HuH-7 (cell line): ENCODE measurements at places on chromosomes 4 and X.

DNA sequence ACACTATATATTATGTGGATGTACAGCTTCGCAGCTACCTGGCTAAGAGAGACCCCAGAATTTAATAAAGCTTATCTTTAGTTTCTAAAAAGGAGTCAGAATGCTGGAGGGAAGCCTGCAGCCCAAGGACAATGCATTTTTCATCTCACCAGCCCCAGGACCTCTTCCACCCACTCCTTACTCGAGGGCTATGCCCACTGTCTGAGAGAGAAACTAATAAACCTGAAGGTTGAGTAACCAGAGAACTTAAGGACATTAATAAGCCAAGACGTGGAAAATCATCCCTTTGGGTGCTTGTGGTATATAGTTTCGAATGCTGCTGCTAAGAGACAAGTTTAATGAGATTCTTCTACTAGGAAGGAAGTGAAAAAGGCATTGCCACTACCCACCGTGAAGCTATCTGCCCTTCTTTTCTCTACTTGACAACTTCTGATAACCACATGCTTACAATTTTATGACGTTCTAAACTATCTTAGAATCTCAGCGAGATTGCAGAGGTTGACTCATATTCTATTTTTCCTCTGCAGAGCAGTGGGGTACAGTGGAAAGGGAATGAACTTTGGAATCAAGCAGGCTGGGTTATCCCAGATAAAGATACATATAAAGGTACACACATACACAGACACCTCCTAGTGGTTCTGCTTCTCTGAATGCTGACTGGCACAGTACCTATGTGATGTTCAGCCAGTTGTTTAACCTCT, 3.3 kb downstream of the RELL1 start:
- peak; percentile 41 for DNase-seq

GRCh38 chrX:134803551-134804183, 145.4 kb upstream of the PLAC1 start:
- DNase-seq: no peak

DNA sequence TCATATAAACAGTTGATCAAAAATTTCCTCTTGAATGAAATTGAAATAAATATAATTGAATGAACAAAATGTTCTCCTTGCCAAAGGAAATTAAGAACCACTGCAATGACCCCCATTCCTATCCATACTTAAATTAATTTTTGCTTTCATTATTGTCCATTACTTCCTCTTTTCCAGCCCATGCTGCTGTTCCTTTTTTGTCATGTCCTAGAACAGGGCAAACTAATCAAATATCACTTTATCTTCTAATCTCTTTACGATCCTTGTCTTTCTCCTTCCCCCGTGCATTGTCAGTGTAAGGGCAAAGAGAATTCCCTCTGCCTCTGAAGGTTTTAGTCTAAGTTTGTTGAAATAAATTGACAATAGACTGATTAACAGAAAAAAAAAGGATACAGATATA, 203.0 kb downstream of the CENPC start:
- no peak for DNase-seq

- DNase-seq: no peak
These were observed 279.8 kb upstream of the FRG1 start for GRCh38 chr4:189660722-189661360.

- no peak for DNase-seq
These were observed 243.2 kb downstream of the RASL11B start for GRCh38 chr4:53105313-53105712.

DNA sequence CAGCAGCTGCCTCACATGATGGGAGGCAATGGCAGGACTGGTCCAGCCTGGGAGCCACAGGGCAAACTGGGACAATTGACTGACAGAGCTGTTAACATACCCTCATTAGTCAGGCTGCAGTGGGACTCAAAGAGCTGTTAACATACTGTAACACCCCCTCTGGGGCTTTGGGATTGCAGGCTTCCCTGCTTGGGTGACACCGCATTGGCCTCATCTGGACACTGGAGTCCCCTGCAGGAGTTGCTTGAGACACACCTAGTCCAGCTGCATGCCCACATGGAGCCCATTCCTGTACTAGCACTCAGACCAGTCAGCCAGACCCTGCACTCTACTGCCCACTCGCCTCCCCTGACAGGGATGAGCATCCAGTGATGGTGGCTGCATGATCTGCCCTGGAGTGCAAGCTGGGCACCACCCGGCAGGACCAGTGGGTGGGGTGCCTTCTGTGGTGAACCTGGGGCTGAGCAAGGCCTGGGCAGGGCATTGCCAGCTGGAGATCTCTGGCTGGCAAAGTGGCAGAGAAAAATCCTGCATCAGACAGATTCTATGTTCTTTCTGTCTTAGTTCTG, 138.8 kb downstream of the DTHD1 start:
- no peak for DNase-seq

- no peak for DNase-seq
These were observed 28.3 kb downstream of the GPR143 start for GRCh38 chrX:9737363-9737762.

DNA sequence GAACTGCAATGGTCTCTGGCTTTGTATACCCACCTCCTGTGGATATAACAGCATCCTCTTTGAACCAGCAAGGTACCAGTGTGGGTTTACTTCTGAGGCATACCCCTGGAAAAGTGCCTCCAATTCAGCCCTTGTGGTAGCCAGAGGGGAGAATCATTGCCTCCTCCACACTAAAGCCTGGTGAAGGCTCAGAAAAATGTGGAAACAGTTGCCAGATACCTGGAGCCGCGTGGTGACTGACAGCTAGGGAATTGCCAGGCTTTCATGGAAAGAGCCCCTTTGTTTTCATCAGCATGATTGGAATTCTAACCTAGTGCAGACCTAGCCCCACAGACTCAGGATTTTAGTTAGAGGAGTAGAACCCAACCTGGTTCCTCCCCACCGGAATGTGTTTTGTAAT, 168.6 kb upstream of the KLF3 start:
- DNase-seq: no peak

GRCh38 chrX:15310117-15310516, 5.3 kb downstream of the ASB11 start:
- DNase-seq: no peak

DNA sequence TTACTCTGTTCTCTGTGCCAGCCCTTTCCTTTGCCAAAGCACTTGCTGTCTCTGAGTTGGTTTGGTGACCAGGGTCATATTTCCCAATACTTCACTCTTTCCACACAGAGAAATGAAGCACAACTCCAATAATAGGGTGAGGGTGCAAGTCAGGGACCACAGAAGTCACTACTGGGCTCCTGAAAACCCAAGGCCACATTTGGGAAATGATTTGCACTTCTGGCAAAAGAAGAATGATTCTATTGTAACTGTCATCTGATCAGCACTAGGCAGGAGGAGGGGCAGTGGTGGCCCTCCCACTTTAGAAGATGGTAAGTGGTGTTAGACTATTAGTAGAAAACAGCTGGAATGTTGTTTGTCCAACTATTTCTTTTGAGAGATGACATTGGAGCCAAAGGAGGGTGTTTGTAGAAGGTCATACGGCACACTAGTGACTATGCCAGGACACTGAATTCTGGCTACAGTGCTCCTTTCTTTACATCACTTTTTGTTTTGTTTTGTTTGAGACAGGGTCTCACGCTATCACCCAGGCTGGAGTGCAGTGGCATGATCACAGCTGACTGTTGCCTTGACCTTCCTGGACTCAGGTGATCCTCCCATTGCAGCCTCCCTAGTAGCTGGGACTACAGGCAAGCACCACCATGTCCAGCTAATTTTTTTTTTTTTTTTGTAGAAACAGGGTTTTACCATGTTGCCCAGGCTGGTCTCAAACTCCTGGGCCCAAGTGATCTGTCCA, 10.8 kb upstream of the HADH start:
- DNase-seq: no peak

DNA sequence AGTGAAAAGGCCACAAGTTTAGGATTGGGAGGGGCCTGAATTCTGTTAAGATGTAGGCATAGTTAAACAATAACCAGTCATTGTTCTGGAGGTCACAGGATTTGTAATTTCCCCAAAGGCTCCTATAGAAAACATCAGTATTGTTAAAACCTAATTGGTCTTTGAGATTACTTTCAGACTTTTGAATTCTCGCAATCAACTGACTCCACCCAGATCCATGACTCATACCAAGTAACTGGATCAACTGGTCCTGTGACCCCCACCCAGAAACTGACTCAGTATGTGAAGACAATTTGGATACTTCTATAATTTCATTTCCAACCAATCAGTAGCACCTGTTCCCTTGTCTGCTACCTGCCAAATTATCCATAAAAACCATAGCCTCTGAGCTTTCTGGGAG, 28.4 kb downstream of the MAGEB16 start:
- no peak for DNase-seq

GRCh38 chrX:106903291-106903824, at the start of gene RIPPLY1:
Gene RIPPLY1, minus strand, starts transcription at chrX:106903341. Its CDS starts 54 bp downstream, at chrX:106903287.
- no peak for DNase-seq

DNA sequence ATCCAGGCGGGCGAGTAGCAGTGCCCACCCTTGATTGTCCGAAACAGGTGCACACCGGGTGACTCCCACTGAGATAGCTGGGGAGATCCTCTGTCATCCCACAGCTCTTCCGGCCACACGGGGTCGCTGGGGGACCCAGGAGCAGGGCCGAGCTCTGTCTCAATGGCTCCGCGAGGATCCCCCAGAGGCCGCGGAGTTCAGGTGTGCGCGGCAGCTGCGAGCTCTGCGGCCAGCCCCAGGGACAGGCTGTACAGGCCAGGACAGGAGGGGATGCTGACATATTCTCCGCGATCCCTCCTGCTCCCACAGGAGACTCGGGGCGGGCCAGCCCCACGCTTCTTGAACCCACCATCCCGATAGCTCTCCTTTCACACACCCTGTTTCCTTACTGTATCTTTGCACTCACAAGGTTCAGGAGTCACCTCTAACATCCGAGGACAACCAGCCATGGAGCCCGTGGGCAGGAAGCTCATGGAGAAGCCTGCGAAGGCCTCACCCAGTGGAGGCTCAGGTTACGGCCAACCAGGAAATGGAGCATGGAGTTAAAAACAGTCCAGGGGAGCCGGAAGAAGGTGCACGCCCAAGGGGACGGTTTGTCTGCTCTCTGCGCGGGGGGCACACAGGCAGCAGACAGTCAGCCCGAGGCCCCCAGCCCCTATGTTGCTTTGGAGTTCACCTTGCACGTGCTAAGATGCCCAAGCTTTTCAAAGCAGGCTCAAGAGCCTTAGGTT, 77.9 kb upstream of the AMELX start:
- DNase-seq: no peak

DNA sequence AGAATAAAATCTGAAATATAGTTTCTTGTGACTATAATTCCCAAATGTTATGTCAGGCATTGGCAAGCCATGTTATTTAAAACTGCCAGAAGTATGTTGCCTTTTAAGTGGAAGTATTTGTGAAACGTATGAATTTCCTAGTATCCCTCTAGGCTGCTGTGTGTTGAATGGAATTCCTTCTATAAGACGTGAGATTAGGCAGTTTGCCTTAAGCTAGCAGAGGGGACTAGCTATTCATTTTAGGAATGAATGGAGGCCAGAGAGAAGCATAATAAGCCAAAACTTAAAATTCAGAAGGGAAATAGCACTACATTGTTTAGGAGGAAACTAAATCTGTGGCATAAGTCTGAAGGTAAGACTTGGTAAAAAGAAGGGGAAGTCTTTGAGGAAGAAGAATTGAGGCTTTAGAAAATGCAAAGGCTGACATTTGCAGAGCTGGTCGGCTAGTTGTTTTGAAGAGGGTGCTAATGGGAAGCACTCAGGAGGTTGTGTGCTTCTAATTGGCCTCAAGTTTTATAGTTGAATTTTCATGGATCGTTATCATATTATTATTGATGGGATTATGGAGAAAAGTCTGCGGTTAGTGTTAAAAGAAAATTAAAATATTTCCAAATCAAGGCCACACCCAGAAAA, 57.1 kb downstream of the TMEM131L start:
- DNase-seq: no peak

- no peak for DNase-seq
These were observed 43.1 kb downstream of the ZGRF1 start for GRCh38 chr4:112593438-112594133.

DNA sequence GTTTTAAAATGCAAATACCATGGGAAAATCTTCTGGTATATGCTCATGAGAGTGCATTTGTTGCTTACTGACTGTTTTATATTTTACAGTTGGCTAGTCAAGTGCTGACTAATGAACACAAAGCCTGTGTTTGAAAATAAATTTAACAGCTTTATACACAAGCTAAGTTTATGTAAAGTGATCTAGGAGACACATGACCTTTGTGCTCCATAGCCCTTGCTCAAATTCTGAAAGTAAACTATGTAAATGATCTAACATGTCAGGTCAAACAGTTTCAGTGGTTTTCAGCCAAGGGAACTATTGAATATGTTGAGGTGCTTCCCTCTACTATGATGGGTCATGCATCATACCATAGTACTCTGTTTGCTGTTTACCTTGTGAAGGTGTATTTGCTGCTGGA, 36.7 kb downstream of the DIAPH2 start:
- peak; percentile 8 for DNase-seq

DNA sequence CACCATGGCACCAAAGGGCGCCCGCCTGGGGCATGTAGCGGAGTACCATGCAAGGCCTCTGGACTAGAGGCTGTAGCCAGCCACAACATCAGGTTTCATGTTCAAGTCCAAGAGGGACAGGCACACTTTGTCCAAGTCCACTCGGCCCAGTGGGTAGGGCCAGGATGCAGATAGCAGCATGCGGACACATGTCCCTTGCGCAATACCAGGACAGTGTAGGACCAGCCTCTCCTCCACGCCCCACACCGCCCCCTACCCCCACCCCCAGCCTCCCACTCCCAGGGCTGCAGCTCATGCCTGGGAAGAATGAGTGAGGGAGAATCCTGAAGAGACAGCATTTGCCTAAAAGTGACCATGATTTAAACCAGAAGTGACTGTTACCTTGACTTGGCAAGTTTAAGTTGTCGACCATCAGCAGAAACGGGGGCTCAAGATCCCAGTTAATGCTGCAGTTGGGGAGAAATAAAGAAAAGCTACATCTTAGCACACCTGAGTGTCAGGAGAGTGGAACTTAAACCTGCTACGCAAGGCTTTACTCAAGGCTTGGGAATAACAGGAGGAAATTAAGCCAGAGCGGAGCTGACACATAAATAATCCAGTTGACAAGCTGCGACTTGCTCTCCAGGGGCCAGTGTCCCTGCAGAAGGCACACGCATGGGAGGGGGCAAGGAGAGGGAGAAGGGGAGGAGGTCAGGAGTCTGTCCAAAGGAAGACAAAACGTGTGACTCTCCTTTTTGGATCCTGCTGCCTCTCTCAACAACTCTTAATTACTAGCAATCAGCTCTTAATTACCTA, 221.7 kb downstream of the BCOR start:
- no peak for DNase-seq
